ENCODE measurements at places on chromosomes 12 and 14.

DNA sequence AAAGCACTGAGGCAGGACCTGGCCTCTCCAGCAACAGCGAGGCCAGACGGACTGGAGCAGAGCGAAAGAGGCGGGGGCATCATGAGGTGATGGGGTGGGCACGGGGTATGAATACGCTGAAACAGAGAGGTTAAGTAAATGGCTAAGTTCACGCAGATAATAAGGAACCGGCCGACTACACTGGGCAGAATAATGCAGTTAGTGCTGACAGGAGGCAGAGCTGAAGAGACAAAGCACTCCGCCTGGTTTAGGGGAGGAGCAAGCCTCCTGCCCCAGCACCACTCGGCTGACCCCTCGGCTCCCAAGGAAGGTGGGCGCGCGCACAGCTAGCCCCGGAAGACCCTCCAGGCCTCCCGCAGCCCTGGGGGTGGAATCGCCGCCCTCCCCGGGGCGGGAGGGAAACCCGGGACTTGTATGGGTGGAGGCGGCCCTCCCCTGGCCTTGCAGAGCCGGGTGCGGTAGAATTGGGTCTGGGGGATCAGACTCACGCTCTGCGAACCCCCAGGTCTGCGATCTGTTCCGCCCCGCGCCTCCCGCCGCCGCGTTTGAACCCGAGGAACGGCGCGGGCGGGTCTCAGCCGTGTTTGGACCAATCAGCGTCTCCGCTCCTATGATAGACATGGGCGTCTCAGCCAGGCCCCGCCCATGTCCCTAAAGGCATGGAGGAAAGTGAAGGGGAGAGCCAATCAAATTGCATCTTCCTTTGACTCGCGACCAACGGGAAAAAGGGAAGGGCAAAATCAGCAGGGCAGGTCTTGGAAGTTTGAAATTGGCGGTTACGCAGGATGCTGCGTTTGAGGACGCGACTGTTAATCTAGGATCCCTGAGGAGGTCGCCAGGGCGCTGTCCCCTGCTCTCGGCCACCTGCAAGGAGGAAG is at the start of gene CIT:
CIT (minus strand) TSS at position 560 of the 878 bp plus-strand sequence. CDS start 1,152 bp downstream, outside the sequence.
- peak; percentile 44 for DNase-seq

DNA sequence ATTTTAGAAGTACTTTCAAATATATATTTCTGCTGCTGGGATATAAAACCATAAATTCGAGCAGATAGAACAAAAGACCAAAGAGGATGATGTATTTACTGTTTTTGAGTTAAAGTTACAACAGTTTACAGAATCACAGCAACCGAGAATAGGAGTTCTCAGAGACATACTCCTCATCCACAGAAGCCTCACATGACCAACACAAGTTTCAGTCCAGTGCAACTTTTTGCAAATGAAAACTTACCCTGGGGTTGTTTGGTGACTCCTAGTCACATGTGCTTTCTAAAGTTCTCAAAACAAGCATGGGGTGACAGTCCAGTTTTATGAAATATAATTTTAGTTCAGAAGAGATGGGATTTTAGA is 117.1 kb downstream of the PRKCH start:
- DNase-seq = no peak

- no peak for DNase-seq
These were observed 10.3 kb upstream of the ELK3 start for GRCh38 chr12:96183734-96184370.

DNA sequence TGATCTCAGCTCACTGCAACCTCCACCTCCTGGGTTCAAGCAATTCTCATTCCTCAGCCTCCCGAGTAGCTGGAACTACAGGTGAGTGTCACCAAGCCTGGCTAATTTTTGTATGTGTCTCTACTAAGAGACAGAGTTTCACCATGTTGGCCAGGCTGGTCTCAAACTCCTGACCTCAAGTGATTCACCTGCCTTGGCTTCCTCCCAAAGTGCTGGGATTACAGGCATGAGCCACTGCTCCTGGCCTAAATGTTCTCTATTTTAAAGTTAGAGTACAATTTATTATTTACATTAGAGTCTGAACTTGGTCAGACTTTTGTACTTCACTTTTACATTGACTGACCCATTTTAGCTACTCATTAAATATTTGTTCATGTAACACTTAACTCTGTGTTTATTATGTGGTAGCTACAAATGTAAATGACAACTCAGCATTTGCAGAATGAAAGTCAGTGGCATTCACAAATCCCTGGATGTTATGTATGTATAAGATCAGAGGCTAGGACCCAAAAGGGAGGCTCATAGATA is 409.6 kb downstream of the APAF1 start:
- no peak for DNase-seq

GRCh38 chr12:90896164-90896563 is 58.8 kb downstream of the CCER1 start:
- DNase-seq = no peak

- DNase-seq = no peak
These were observed 7.4 kb upstream of the HSPB8 start for GRCh38 chr12:119171291-119171690.

DNA sequence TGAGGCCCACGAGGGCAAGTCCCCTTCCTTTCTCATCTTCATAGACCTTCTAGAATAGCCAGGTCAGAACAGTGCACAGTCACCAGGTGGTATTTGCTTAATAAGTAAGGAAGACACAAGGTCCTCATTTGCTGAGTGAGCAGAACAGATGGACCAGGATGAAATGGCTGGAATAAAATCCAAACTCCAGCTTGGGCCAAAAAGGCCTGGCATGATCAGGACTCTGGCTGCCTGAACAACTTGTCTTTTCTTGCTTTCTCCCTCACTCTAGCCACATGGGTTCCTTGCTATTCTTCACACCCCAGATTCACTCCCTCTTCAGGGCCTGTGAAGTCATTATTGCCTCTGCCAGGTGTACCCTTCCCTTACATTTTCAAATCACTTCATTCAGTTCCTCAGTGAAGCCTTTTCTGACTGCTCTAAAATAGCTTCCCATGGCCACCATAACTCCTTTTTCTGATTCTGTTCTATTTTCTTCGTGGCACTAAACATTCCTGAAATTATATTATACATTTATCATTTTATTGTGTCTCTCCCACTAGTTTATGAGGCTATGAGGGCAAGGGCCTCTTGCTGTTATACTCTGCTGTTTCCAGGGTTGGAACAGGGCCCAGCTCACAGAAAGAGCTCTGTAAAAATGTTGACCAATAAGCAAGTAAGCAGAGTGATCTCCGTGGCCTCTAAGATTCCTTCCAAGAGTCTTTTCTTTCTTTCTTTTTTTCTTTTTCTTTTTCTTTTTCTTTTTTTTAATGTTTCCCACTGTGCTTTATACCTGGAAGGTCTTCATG is 150.8 kb downstream of the TTC8 start:
- DNase-seq = no peak

- DNase-seq = no peak
These were observed 1111.5 kb downstream of the TRHDE start for GRCh38 chr12:73383584-73384222.

- DNase-seq = no peak
These were observed 285.0 kb upstream of the RGS6 start for GRCh38 chr14:71647086-71647784.

- DNase-seq = no peak
These were observed 79.9 kb downstream of the ARF6 start for GRCh38 chr14:49972823-49973222.

DNA sequence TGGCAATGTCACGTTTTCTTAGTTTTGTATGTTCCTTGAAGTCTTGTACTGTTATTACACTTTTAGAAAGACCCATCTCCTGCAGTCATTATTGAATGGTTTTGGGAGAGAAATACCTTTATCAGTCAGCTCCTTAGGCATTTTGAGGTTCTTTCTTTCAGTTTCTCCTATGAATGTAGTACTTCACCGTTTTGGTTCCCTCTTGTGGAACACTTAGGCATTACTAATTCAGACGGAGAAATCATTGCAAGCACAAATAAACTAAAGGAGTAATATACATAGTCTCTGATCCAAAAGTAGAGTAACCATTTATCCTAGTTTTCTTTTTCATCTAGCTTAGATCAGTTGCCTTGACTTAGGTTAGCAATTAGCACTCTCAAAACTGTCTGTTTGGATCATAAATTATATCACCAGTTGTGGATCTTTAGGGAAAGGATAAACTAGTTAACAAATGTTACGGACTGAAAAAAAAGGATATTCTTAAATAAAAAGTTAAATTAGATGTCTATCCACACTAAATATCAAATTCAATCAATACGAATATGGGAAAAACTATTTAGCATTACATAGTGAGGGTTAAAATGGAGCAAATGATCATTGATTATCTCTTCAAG is 1538.3 kb upstream of the SEL1L start:
- no peak for DNase-seq

GRCh38 chr12:52274521-52275120 is at the start of gene KRT86:
Gene KRT86, plus strand, starts transcription at chr12:52274645. Its CDS starts 27,272 bp downstream, at chr12:52301917.
- DNase-seq = no peak

DNA sequence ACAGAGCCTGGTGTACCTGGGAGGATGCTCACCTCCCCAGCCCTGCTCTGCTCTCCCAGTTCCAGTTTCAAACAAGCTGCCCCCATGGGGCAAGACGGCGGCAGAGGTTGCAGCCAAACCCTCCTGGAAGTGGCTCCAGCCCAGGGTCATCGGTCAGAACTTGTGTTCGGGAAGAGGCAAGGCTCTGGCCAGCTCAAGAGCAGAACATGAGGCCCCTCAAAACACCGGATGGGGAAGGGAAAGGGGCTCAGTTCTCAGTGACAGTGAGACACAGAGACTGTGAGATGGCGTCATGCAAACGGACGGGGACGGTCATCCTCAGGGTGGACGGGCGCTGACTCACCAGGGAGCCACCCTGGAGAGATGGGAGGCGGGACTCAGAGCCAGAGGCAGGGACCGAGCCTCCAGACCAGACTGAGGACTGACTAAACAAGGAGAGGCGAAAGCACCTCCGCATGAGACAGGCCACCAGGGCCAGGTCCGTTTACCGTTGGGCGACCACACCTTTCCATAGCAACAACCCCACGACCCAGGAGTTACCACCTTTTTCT is 63.9 kb upstream of the GALNT9 start:
- DNase-seq = no peak
